ENCODE measurements at places on chromosomes 7 and 10. TPM values are rescaled to one million over a fixed set of nuclear protein-coding genes. Genes with fewer than 3 reads are reported as not detected.
A peak's percentile ranks its signal among the peaks of the same experiment; 100 is the strongest.

GRCh38 chr10:109902992-109903947 is 20.0 kb downstream of the XPNPEP1 start:
- H3K4me1 ChIP-seq: peaks cover 48% of the 10 kb centered on the region
- H3K4me3 ChIP-seq: no peak overlapping the region
- peaks cover 38% of the 10 kb centered on the region for H3K36me3 ChIP-seq
- H3K27me3 ChIP-seq: no peaks in the 10 kb centered on the region

GRCh38 chr7:144827621-144828020 is 8.2 kb downstream of the TPK1 start:
- no peaks in the 10 kb centered on the region for H3K4me1 ChIP-seq
- no peaks in the 10 kb centered on the region for H3K27me3 ChIP-seq
- H3K27ac ChIP-seq: no peak overlapping the region
- DNase-seq: no peak
- no peaks in the 10 kb centered on the region for H3K36me3 ChIP-seq

GRCh38 chr7:19690736-19691135 is 18.1 kb downstream of the POLR1F start:
- H3K27ac ChIP-seq: no peak overlapping the region
- H3K27me3 ChIP-seq: no peaks in the 10 kb centered on the region
- no peak for DNase-seq
- no peak overlapping the region for H3K4me3 ChIP-seq
- H3K36me3 ChIP-seq: peaks cover 2% of the 10 kb centered on the region
- no peaks in the 10 kb centered on the region for H3K4me1 ChIP-seq

- DNase-seq: no peak
- no peak overlapping the region for H3K4me3 ChIP-seq
- no peaks in the 10 kb centered on the region for H3K36me3 ChIP-seq
- no peaks in the 10 kb centered on the region for H3K27me3 ChIP-seq
- no peaks in the 10 kb centered on the region for H3K4me1 ChIP-seq
Observed at GRCh38 chr7:47902013-47902412, 46.3 kb downstream of the PKD1L1 start.

DNA sequence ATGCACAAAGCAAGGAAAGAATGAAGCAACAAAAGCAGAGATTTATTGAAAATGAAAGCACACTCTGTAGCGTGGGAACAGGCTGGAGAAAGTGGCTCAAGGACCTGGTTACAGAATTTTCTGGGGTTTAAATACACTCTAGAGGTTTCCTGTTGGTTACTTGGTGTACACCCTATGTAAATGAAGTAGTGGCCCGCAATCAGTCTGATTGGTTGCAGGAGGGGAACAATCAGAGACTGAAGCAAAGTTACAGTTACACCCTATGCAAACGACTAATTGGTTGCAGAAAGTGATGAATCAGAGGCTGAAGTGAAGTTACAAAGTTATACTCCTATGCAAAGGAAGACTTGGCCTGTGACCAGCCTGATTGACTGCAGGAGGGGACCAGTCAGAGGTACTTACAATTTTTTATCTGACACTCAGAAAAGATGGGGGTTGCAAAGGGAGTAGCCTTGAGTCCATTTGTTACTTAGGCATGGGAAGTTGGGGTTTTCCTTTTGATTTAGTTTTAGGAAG is 3.6 kb upstream of the MTPN start:
- no peaks in the 10 kb centered on the region for H3K36me3 ChIP-seq
- DNase-seq: no peak
- peak overlapping the region; percentile 89 for H3K27ac ChIP-seq
- H3K27me3 ChIP-seq: no peaks in the 10 kb centered on the region
- H3K4me3 ChIP-seq: no peak overlapping the region
- H3K4me1 ChIP-seq: peaks cover 17% of the 10 kb centered on the region

DNA sequence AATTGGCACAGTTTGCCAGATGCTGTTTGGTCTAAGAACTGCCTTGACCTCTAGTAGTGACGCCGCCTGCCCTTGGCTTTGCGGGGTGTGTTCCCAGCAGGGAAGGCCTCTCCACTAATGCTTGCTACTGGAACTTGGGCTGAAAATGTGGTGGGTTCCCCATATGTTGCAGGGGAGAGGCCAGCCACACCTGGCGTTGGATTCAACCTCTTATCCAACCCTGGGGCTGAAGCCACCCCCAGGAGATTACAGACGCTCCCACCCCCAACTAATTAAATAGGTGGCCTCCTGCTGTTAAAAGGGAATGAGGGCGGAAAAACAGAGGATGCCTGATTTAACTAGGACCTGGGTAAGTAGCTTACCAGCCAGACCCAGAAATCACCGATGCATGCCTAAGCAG is 19.2 kb upstream of the ATOH7 start:
- H3K4me3 ChIP-seq: no peak overlapping the region
- H3K4me1 ChIP-seq: no peaks in the 10 kb centered on the region
- no peaks in the 10 kb centered on the region for H3K27me3 ChIP-seq
- H3K27ac ChIP-seq: no peak overlapping the region

GRCh38 chr7:33721895-33722294 is 183.4 kb upstream of the BMPER start:
- H3K4me1 ChIP-seq: no peaks in the 10 kb centered on the region
- no peak overlapping the region for H3K27ac ChIP-seq

GRCh38 chr7:12539681-12540080 is 30.8 kb upstream of the SCIN start:
- no peak overlapping the region for H3K27ac ChIP-seq
- DNase-seq: no peak
- no peaks in the 10 kb centered on the region for H3K4me1 ChIP-seq
- no peaks in the 10 kb centered on the region for H3K27me3 ChIP-seq

DNA sequence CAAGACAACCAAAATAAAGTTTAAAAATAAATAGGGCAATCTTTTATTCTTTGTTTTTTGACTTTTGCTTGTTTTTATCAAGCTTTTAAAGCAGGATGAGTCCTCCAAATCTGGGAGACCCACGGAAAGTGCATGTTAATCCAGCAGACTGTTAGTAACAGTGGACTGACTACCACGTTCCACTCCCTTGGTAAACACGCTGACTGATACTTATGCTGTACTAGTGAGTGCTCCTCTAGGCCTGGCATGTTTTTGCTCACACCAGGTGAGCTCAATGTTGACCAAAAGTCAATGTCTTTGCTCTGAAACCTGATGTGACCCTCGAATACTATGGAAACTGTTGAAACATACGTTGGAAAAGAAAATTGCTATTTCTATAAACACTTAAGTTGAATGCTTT is 88.4 kb downstream of the KIAA1549 start:
- no peaks in the 10 kb centered on the region for H3K4me1 ChIP-seq
- no peaks in the 10 kb centered on the region for H3K36me3 ChIP-seq
- H3K4me3 ChIP-seq: no peak overlapping the region
- DNase-seq: no peak

GRCh38 chr7:140989068-140989467 is 25.7 kb downstream of the MRPS33 start:
- DNase-seq: no peak
- no peaks in the 10 kb centered on the region for H3K4me1 ChIP-seq
- no peaks in the 10 kb centered on the region for H3K36me3 ChIP-seq
- no peaks in the 10 kb centered on the region for H3K27me3 ChIP-seq
- no peak overlapping the region for H3K4me3 ChIP-seq

DNA sequence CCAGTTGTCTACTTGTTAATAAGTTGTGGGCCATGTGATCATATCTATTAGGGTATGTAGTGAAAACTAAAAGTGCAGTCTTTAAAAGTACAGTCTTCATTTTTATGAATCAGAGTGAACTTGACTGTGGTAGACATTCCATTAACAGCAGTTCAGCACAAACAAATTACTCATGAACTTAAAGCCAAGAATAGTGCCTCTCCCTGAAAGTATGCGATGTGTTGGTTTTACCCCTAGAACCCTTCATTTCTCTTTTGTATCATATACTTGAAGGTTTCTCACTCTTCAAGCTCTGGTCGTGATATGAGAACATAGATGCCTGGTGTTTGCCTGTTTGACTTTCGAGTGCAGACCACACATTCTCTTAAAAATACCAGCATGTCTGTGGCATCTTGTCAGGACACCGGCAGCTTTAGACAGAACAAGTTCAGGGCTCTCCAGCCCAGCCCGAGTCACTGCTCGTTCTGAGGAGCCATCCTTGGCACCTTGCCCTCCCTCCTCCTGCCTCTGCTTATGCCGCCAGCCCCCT is 159.3 kb downstream of the LCOR start:
- no peak for DNase-seq
- H3K4me3 ChIP-seq: no peak overlapping the region
- no peaks in the 10 kb centered on the region for H3K4me1 ChIP-seq
- H3K27ac ChIP-seq: no peak overlapping the region

DNA sequence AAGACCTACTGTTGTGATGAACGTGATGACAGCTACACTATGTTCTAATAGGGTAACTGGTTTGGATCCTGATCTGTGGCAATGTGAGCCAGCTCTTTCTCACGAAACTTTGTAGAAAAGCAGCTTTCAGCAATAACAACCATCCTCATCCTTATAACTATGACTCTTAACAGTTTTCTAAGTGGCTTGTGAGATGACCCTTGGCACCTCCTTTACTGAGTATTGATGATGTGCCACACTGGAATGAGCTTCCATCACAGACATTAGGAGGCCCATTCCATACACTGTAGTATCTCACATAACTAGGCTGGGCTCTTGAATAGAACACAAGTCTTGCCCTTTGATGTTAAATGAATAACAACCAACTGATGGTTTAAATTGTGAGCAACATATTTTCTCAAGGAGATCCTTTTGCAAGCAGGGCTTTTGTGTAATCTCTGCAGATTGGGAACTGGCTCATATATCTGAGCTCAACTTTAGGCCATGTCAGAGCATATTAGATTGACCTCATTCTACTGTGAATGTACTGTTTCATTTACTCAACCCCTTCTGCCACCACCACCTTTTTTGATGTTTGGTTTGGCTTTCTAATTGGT is 46.4 kb downstream of the MYPN start:
- H3K4me1 ChIP-seq: peaks cover 47% of the 10 kb centered on the region
- H3K36me3 ChIP-seq: no peaks in the 10 kb centered on the region
- no peaks in the 10 kb centered on the region for H3K27me3 ChIP-seq
- DNase-seq: no peak

GRCh38 chr7:9498303-9498702 is 1064.9 kb downstream of the NXPH1 start:
- no peak overlapping the region for H3K4me3 ChIP-seq
- no peaks in the 10 kb centered on the region for H3K36me3 ChIP-seq
- H3K27me3 ChIP-seq: no peaks in the 10 kb centered on the region
- H3K4me1 ChIP-seq: no peaks in the 10 kb centered on the region
- DNase-seq: no peak

- no peak overlapping the region for H3K27ac ChIP-seq
- no peak for DNase-seq
- no peaks in the 10 kb centered on the region for H3K36me3 ChIP-seq
- no peak overlapping the region for H3K4me3 ChIP-seq
Observed at GRCh38 chr7:82275342-82275741, 168.2 kb downstream of the CACNA2D1 start.

DNA sequence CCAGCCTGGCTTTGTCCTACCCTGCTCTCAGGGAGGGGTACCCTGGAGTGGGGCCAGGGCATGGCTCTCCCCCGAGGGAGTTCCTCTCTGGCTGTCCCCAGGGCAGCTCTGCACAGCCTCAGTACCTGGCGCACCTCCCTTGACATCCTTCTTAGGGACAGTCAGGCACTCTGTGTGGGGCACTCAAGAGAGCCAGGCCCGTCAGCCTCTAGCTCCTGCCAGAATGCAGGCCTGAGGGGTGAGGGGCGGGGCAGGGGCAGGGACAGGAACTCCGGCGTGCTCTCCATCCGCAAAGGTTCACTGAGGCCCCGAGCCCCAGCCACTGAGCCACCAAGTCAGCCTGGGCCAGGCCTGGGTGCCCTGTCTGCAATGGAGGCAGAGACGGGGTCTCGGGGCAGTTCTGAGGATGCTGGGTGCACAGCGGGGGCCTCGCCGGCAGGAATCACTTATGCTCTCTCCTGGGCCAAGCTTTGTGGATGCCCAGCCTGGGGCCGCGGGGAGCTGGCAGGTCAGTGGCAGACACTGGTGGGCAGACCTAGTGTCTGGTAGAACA is 10.1 kb downstream of the LIMK1 start:
- H3K4me3 ChIP-seq: peak overlapping the region; percentile 54
- peak overlapping the region; percentile 83 for H3K27ac ChIP-seq
- no peaks in the 10 kb centered on the region for H3K27me3 ChIP-seq
- H3K36me3 ChIP-seq: no peaks in the 10 kb centered on the region

GRCh38 chr10:18984531-18984930 is 64.1 kb upstream of the MALRD1 start:
- no peak for DNase-seq
- H3K27ac ChIP-seq: no peak overlapping the region
- no peak overlapping the region for H3K4me3 ChIP-seq

GRCh38 chr10:72229261-72230251 is 13.5 kb upstream of the ASCC1 start:
- H3K4me1 ChIP-seq: peaks cover 38% of the 10 kb centered on the region
- DNase-seq: no peak
- peak overlapping the region; percentile 69 for H3K27ac ChIP-seq
- H3K4me3 ChIP-seq: no peak overlapping the region

- no peaks in the 10 kb centered on the region for H3K36me3 ChIP-seq
- no peak overlapping the region for H3K27ac ChIP-seq
- no peak overlapping the region for H3K4me3 ChIP-seq
Observed at GRCh38 chr10:124123156-124123555, 29.8 kb upstream of the CHST15 start.

DNA sequence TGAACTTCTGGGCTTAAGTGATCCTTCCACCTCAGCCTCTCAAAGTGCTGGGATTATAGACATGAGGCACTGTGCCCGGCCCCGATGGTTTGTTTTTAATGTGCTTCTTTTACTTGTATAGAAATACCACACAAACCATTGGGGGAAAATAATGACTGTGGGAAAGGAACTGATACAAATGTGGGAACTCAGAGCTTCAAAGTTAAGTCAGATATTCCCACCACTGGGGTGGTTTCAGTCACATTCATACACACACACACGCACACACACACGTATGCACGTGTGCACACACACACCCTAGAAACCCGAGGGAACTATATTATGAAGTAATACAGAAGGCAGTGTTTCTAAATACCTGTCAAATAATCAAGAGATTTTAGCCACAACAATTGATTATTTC is 17.0 kb downstream of the CPA4 start:
- H3K36me3 ChIP-seq: no peaks in the 10 kb centered on the region
- no peak for DNase-seq
- no peak overlapping the region for H3K27ac ChIP-seq
- no peak overlapping the region for H3K4me3 ChIP-seq
- H3K4me1 ChIP-seq: no peaks in the 10 kb centered on the region

DNA sequence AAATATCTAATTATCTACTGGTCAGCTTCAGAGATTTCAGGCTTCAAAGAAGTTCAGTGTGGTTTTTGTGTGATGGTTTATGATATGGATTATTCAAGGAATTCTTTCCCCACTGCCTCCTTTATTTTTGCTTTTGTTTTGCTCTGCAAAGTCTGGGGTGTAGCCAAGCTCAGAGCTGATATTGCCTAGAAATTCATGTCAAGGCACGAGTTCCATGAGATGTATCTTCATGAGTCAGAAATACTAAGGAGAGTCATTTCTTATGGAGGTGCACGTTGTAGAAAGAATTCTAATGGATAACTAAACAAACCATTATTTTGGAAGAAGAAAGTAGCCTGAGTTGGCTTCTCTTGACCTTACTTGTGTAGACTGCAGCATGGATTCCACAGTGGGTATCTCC is 37.4 kb downstream of the VIM start:
- no peaks in the 10 kb centered on the region for H3K4me1 ChIP-seq
- no peak overlapping the region for H3K4me3 ChIP-seq
- H3K27me3 ChIP-seq: no peaks in the 10 kb centered on the region
- H3K36me3 ChIP-seq: no peaks in the 10 kb centered on the region
- no peak for DNase-seq

DGKB gene
- polyA plus RNA-seq: under 0.01 TPM

ERVW-1 gene
- 0.15 TPM for polyA plus RNA-seq

SDHAF3 gene
- 10.8 TPM for polyA plus RNA-seq

ZNF746 gene
- polyA plus RNA-seq: 7.0 TPM

Measured in heart right ventricle (tissue), 16 donors.